ENCODE measurements at places on chromosomes 1 and 21.

DNA sequence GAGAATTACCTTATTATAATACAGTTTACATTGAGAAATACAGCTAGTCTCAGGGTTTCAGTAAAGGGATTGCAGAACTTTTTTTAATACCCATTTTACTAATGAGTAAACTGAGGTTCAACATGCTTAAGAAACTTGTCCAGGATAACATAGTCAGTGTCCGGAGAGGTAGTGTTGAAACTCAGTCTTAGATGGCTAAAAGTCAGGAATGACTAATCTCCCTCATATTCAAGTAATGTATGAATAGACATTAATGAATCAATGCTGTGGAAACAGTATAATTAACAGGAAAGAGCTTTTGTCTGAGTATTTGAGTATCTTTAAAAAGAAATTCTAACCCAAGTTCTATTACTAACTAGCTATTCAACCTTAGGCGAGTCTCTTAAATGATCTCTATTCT is 397.6 kb downstream of the PLA2G4A start:
- DNase-seq = no peak

GRCh38 chr1:58773406-58773840 is 10.4 kb downstream of the JUN start:
- DNase-seq = no peak

GRCh38 chr1:112444269-112444668 is 48.3 kb downstream of the CTTNBP2NL start:
- no peak for DNase-seq

DNA sequence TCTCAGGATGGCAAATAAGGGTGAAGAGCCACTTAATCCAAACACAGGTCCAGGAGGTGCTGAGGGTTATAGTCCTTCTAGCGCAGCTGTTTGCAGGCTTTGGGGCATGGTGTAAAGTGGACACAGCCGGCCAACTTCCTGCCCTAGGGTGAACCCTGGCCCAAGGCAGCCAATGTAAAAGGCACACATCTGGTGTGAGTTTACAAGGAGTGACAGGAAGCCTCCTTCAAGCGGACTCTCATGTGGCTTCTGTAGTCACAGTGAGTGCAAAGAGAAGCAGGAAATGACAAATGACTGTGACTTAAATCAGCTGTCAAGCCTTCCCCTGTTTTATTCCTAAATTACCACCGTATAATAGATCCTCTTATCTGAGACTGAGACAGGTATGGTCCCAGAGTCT is 213.0 kb downstream of the CRB1 start:
- no peak for DNase-seq

- DNase-seq = no peak
Measured at GRCh38 chr1:227924833-227925574, 22.7 kb downstream of the WNT9A start.

DNA sequence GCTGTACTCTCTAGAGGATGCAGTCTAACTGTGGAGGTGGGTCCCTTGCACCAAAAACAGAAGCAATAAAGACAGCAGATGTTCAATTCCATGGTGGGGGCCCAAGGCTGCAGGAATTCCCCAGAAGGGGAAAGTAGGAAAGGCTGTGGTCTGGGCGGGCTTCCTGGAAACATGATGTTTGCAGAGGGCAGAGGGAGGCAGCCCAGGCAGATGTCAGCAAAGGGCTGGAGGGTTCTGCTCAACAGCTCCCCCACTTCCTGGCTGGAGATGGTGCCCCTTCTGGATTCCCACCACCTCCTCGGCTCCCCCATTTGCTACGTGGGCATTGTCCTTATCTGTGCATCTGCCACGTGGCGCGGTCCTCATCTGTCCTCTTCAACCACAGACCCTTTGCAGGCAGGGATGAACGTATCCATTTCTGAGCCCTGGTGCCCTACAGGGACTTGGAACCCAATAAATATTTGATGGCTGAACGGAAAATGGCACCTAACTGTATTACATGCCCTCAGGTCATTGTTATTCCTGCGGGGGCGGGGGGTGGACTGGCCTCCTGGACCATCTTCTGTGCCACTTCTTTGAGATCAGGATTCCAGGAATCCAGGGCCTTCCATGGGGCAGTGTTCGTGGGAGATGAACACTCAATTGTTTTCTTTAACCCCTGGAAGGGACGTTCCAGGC is 8.4 kb upstream of the GUCA2B start:
- DNase-seq = no peak

GRCh38 chr1:161162052-161162451 is 2.8 kb downstream of the USP21 start:
- DNase-seq = no peak

DNA sequence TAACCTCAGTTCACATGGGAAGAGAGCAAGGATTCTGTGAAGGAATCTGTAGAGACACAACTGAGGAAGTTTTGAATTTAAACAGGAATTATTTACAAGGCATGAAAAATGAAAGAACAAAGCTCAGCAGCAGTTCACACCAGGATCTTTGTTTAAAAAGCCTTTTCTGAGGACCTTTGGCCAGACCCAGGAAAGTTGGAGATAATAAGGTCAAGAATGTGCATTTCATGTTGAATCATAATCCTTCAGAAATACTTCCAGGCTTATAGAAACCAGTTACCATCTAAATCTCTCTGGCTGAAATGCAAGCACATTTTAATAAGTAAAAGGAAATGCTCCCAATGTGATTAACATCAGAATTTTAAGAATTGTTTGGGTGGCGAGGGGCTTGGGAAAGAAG is 2.7 kb downstream of the CLIC6 start:
- no peak for DNase-seq

DNA sequence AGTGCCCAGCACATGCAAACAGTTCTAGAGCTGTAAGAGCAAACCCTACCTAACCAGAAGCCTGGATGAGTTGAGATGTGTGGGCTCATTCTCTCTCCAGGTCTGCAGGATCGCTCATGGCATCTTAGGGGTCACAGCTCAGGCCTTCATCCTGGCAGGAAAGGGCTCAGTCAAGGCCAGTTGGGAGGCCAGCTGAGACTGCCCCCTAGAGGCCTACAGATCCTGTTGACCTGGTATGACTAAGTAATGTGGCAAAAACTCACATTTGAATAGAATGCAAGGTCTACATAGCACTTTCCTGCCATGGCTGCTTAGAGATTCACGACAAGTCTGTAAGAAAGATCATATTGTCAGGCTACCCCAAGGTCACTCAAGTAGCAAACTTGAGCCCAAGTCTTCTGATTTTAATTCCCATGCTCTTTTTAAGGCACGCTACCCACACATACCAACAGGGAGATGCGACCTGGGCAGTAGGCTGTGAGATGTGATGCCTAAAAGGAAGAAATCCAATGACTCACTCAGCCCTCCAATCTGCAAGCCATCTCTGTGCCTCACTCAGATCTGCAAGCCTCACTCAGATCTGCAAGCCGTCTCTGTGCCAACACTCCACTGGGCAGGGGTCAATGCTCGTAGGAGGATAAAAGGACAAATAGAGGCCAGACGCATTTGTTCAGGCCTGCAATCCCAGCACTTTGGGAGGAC is 5.1 kb upstream of the CAPN8 start:
- DNase-seq = no peak

GRCh38 chr1:47659146-47659545 is 221.3 kb downstream of the FOXD2 start:
- no peak for DNase-seq

- DNase-seq = no peak
Measured at GRCh38 chr1:210437111-210437510, 108.4 kb downstream of the HHAT start.

DNA sequence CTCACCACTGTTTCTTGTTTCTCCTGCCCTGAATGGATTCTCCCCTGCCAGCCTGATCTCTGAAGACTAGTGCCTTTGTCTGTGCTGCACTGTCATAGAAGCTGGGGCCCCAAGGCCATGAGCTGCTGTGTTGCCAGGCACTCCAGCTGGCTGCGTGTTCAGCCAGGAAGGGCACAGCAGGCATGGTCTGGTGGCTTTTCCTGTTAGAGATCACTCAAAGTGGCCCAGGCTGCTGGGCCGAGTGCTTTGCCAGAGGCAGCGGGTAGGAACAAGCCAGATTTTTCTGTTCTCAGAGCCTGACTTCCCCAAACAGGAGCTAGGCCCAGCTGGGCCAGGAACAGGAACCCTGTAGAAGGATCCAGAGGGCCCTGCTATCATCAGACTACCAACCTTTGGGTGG is 5.2 kb downstream of the ADPRS start:
- DNase-seq = no peak

GRCh38 chr1:115170377-115170776 is 81.1 kb upstream of the TSPAN2 start:
- no peak for DNase-seq

DNA sequence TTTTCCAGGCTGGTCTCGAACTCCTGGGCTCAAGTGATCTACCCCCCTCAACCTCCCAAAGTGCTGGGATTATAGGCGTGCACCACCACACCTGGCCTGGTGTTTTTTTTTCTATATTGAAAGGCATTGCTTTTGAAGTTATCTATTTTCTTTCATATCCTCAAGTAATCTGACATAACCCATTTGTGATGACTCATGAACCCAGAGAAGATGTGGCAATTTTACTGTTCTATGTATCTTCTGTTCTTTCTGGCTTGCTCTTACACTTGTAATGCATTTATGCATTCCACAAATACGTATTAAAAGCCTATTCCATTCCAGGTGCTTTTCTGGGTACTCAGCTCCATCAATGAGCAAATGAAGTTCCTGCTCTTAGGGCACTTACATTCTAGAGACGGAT is 29.9 kb upstream of the ERRFI1 start:
- DNase-seq = no peak

- DNase-seq = no peak
Measured at GRCh38 chr21:43338951-43339350, 88.0 kb downstream of the SIK1 start.

DNA sequence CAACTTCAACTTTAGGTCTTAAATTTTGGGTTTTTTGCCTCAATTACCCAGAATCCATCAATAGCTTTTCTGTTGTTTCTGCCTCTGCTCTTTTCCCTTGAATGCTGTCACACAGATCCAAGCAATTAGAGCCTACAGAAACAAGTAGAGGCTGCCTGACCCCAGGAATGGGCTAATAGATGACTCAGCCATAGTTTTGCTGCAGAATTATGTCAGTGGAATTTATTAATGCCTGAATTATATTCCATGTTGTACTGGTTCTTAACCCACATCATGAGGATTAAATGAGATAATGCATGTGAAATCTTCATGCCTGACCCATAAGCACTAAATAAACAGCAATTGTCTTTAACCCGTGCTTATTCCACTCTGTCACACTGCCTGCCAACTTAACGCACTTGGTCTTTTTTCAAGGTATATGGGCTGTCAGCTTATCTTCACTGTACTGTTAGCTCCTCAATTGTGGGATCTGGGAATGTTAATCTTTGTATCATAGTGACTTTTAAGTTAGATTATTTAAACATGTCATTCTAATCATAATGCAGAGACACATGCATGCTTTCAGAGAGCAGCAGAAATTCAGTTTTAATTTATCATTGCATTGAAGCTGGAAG is 213.3 kb downstream of the ROR1 start:
- DNase-seq = no peak

GRCh38 chr1:98472878-98473277 is 188.6 kb upstream of the SNX7 start:
- no peak for DNase-seq

- DNase-seq = no peak
Measured at GRCh38 chr1:240342251-240342625, 250.6 kb downstream of the FMN2 start.

DNA sequence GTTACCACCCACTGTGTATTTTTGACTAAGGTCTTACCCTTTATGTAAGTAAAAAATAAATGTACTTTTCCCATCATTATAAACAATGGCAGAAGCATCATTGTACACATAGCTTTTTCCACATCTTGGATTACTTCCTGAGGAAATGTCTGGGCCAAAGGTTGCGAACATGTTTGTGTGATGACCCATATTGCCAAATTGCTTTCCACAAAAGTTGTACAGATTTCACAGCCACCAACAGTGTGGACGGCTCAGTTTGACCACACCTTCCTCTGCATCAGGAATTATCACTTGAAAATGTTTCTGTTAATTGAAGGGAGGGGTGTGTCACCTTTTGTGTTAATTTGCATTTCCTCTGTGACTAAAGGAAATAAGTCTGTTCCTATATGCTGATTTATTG is 25.7 kb downstream of the AKNAD1 start:
- no peak for DNase-seq

DNA sequence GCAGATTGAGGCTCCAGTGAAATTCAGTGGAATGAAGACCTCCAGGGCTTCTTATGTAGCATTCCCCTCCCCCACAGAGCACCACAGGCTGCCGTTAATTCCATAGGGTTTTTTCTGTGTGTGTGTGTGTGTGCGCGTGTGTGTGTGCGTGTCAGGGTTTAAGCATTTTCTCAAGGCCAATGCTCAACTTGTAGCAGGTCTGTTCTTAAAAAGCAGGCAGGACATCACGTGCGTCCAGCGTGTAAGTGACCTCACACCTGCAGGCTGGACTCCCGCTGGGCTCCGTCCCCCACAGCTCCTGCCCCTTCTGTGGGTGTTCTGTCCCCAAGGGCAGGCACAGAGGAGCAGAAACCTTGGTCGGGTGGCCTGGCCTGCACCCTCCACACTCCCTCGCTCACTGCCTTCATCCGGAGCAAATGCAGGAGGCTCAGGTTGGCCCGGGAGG is 5.3 kb downstream of the PRDM16 start:
- no peak for DNase-seq

DNA sequence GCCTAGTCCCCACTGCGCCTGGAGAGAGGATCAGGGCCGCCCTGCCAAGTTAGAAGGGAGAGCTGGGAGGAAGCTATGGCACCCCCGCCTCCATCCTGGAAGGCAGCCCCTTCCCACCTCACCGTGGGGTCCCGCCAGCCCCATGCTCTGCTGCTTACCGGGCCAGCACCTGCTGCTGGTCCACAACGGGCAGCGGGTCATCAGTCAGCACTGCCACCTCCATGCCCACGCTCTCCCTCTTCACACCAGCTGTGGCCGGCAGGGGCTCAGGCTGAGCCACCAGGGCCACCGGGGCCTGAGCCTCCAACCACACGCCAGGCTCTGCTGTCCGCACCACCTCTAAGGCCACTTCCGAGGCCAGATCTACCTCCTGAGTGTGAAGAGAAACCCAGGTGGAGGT is 23.5 kb upstream of the DDOST start:
- no peak for DNase-seq

- DNase-seq = no peak
Measured at GRCh38 chr1:206821493-206821892, 43.9 kb upstream of the IL20 start.

GRCh38 chr1:205220421-205220820 is 7.3 kb upstream of the TMCC2 start:
- DNase-seq = no peak

DNA sequence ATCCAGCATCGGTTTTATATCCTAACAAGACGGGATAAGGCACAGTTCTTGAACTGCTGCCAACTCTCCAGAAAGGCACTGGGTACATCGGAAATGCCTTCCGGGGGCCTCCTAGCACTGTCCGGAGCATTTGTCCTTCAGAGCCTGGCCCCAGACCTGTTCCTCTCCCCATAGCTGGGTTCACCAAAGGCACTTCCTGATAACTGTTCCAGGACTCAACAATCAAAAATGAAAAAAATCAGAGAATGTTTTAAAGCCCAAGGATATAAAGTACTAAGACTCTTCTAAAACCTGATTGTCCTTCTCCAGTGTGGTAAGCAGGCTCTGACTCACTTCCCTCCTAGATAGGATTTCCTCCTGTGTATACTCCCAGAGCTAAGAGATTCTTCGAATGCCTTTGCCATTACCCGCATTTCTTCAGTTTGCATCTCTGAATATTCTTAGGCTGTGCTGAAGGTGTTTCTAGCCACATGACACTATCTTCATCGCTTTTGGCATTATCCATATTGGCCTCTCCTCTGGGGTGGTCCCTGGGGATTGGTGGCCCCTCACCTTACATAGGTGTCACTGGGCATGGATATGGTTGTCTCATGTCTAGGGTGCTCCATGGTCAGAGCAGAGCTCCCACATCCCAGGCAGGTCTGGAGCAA is 112.9 kb downstream of the ZBTB18 start:
- DNase-seq = no peak
